Amniotic stem cell (primary cell): ENCODE measurements at places on chromosomes 3 and 15.

DNA sequence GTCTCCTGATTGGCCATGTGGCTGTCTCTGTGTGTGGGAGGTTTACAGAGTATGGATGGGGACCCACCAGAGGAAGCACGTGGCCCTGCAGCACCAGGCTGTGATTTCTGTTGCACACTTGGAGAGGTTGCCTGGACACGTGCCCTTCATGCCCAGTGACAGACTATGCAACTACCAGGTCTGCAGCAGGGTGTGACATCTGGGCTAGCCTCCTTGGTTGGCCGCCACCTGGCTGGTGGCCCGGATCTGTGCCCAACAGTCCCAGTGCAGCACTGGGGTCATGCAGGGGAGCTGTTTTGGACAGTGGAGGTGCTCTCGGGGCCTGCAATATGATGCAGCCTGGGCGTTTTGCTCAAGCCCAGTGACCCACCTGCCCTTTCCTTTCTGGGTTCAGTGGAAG is 212.5 kb downstream of the UBE3A start:
- no peak for DNase-seq

GRCh38 chr3:62876064-62876463 is 848 bp upstream of the CADPS start:
- DNase-seq = no peak

DNA sequence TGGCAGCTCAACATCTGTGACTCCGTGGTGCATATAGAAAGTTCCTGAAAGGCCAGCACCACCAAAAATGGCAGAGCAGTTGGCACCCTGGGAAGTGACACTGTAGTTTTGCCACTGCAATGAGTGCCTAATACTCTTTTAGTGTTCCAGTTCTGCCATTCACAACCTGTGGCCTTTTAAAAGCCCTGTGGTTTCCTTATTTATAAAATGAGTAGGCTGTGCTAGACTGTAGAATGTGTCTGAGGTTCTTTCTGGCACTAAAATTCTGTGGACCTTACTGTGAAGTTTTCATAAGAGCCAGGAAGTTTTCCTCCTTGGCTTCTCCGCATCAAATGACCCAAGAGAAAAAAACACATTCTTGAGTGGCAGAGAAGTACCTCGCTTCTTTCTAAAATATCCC is 74.1 kb downstream of the MME start:
- no peak for DNase-seq

GRCh38 chr3:189014526-189014925 is 157.2 kb upstream of the TPRG1 start:
- DNase-seq = no peak

GRCh38 chr15:52113708-52114107 is 1.1 kb upstream of the BCL2L10 start:
- no peak for DNase-seq

GRCh38 chr3:17747890-17748247 is 5.4 kb upstream of the TBC1D5 start:
- no peak for DNase-seq

DNA sequence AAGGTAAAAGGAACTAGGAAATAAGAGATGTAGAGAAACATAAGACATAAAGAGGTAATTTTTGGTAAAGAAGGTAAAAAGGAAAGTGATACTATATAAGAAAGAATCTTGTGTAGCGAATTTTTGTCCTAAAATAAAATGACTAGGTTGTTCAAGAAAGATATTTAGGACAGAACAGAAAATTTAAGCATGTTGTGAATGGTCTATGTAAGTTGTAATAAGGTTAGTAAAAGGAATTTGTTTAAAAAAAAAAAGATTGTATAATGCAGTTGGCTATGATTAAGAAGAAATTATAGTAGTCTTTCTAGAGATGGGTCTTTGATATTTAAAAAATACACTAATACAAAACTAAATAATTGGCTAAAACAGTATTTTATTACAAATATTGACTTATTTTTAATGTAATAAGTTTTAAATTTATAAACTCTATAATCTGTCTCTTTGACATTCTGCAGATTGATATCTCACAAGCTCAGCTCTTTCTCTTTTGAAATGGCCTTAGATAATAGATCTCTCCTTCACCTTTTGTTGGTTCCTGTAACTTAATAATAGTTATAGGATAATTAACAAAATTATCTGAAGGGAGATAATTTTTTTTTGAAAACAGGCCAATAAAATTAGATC is 3.7 kb upstream of the SLC41A3 start:
- DNase-seq = no peak
